Mucosa of gallbladder (tissue), 1 donor: ENCODE measurements at places on chromosomes 7 and 10. TPM values are rescaled to one million over a fixed set of nuclear protein-coding genes. Genes with fewer than 3 reads are reported as not detected.

Gene PARD3
- total RNA-seq = 39.6 TPM

Gene CHAT
- total RNA-seq = 0.86 TPM

Gene HOXA6
- total RNA-seq = 0.29 TPM

Gene OR2A5
- total RNA-seq = not detected

Gene SPDYE5
- 0.09 TPM for total RNA-seq

Gene LRRC61
- total RNA-seq = 11.7 TPM

Gene ABCB4
- 2.0 TPM for total RNA-seq

Gene SORBS1
- 431 TPM for total RNA-seq

Gene PVRIG
- 3.1 TPM for total RNA-seq

Gene ARPC1A
- total RNA-seq = 140 TPM

Gene ADRA2A
- 346 TPM for total RNA-seq

Gene TMEM270
- not detected for total RNA-seq

Gene PALD1
- 15.5 TPM for total RNA-seq

Gene FZD1
- 20.3 TPM for total RNA-seq

Gene CYP2C9
- total RNA-seq = 125 TPM

Gene MBL2
- total RNA-seq = 0.12 TPM

Gene GDF10
- 0.52 TPM for total RNA-seq

Gene RBM20
- 1.4 TPM for total RNA-seq

Gene MPP7
- 47.5 TPM for total RNA-seq

Gene PPP1R17
- total RNA-seq = not detected

Gene ZPBP
- total RNA-seq = not detected

Gene PDK4
- 64.2 TPM for total RNA-seq

Gene COL26A1
- 0.29 TPM for total RNA-seq

Gene UBE2H
- total RNA-seq = 79.9 TPM

Gene SMIM30
- total RNA-seq = 43.3 TPM
